ENCODE measurements at places on chromosomes 11 and 22.

GRCh38 chr11:75635066-75635862, 33.6 kb downstream of the MAP6 start:
- no peak for DNase-seq

- no peak for DNase-seq
Observed at GRCh38 chr22:45648301-45649117, 23.1 kb upstream of the ATXN10 start.

- DNase-seq, result no peak
Observed at GRCh38 chr22:42939451-42939881, 75.5 kb downstream of the PACSIN2 start.

GRCh38 chr11:90947930-90948329, 725.1 kb upstream of the CHORDC1 start:
- DNase-seq, result no peak

GRCh38 chr11:74427384-74427886, 29.2 kb upstream of the PGM2L1 start:
- no peak for DNase-seq

- no peak for DNase-seq
Observed at GRCh38 chr11:87358461-87358860, 320.7 kb downstream of the TMEM135 start.

All from activated effector memory CD4-positive, alpha-beta T cell treated with anti-CD3 and anti-CD28 coated beads, Interleukin-2, amount 50 U/mL, for 16 hours (primary cell).